ENCODE measurements at places on chromosomes 1 and 21.
A peak's percentile ranks its signal among the peaks of the same experiment; 100 is the strongest.

- peak; percentile 57 for DNase-seq
Measured at GRCh38 chr1:111406321-111406768, 21.2 kb downstream of the OVGP1 start.

DNA sequence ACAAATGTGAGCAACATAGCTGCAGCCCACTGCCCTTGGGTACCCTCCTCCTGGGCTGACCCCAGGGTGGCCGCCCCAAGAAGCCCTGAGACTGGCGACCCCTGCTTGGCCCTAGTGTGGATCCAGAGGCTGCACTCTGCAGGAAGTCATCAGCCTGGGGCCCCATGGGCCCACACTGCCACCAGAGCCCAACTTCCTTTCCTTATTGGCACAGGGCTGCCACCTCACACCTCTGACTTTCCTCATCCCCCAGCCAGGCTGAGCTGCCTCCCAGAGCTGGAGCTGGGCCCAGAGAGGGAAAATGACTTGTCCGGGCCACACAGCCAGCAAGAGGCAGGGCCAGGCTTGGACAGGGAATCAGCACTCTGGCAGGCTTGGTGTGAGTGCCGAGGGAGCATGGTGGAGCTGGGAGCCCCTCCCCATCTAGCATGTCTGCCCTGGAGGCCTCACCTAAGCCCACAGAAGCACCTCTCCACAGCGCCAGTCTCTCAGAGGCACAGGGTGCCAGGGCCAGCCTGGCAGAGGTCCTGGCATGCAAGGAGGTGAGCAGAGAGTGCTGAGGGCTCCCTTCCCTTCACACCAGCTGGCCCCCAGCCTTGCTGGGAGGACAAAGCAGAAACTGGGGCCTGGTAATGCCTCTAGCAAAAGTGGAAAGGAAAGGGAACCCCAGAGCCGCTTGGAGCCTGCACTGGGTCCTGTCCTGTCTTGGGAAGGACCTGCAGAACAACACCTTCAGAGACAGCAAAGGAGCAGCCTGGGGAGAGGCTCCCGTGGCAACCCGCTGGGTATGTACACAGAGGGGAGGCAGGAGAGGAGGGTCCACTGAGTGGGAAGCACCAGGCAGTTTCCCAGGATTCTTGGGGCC is 3.2 kb downstream of the RAP1GAP start:
- DNase-seq, result no peak

- DNase-seq, result no peak
Measured at GRCh38 chr1:84573481-84573966, 716 bp downstream of the CTBS start.

- DNase-seq, result peak; percentile 42
Measured at GRCh38 chr21:31732597-31733550, 956 bp upstream of the SCAF4 start.

- DNase-seq, result no peak
Measured at GRCh38 chr1:70415882-70416281, 4.8 kb downstream of the CTH start.

DNA sequence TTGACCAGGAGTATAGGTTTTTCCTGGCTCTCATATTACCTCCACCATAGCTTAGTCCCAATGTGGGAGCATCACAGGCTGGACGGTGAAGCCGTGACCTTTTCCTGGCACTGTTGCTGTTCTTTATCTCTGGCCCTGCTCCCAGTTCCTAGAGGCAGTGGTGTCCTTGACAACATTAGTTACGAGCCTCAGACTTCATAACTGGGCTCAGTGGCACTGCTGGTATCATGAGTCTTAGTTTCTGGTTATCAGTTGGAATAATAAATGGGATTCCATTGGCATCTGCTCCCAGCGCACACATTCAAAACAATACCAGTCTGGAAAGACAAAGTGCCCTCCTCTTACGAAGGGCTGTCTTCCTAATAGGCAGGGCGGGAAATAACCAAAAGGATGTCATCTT is 8.0 kb downstream of the RNPEP start:
- no peak for DNase-seq

DNA sequence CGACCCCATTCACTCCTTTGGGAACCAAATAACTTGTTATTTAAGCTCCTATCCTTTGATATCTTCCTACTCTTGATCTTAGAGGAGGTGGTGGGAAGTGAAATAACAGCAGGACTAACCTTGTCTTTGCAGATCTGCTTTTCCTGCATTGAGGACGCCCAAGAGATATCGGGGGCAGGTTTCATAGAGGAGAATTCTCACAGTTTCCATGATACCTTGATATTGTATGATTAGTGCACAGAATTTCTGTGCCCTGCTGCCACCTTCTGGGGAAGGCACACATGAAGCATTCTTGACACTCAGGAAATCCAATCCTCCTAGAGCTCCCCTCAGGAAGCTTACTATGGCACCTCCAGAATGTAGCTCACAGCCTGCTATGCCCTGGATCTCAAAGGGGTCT is 1.6 kb downstream of the CD1B start:
- peak; percentile 26 for DNase-seq

DNA sequence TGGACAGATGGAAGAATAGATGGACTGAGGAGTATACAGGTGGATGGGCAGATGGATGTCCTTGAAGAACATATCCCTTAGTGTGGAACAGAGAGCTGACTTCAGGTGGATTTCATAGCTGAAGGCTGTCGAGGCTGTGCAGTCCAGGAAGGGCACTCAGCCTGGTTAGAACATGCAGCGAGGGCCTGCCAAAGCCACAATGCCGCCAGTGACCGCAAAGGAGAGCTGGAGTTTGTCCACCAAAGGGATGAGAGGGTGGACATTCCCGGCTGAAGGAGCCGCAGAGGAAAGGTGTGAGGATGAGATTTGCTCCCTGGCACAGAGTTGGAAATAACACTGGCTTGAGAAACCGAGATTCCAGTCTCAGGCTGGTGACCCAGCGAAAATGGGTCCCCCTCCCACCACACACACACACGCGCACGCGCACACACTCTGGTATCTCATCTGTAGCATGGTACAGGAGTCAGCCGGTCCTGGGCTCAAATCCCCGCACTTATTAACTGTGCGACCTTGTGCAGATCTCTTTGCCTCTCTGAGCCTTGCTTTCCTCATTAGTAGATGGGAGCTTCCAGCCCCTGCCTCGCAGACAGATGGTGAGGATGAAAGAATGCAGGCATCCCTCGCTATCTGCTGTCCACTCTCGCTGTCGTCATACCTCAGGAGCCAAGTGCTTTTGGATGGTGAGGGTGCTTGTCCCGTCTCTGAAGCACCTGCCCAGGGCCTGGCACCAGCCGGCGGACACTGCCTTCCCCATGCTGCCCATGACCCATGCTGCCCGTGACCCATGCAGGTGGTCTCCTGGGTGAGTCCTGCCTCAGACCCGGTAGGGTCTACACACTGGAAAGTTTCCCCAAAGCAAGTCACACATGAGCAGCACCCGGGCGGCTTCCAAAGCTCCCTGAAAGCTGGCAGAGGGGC is 26.8 kb upstream of the EFHD2 start:
- DNase-seq, result no peak

- no peak for DNase-seq
Measured at GRCh38 chr1:238111516-238111915, 220.8 kb upstream of the ZP4 start.

- no peak for DNase-seq
Measured at GRCh38 chr1:1162597-1163537, 10.8 kb upstream of the TTLL10 start.

DNA sequence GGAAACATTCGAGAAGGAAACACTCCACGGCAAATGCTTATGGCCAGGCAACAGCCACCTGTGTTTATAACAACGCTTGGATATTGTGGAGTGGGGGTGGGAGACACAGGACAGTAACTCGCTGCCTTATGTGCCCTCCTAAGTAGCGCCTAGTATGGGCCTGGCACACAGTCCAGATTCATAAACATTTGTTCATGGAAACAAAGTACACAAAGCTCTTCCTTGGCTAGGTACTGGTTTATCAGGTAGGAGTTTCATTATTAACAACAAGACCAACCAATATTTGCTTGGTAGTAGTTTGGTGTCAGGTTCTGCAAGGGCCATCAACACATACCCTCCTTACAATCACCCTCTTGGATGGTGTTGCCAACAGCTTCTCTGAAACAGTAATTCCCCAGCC is 23.4 kb downstream of the TMCO4 start:
- no peak for DNase-seq

Measured in activated CD8-positive, alpha-beta T cell treated with anti-CD3 and anti-CD28 coated beads, Interleukin-2, amount 10 ng/mL, durations not matched to agents 7 days and 5 days (primary cell).